ENCODE measurements at places on chromosomes 7 and 10.

- DNase-seq, result no peak
Measured at GRCh38 chr10:46293832-46294640, 7.2 kb downstream of the ANTXRL start.

- DNase-seq, result no peak
Measured at GRCh38 chr7:55094092-55094690, 75.4 kb downstream of the EGFR start.

GRCh38 chr7:134985894-134986362, 380 bp upstream of the AGBL3 start:
- no peak for DNase-seq

DNA sequence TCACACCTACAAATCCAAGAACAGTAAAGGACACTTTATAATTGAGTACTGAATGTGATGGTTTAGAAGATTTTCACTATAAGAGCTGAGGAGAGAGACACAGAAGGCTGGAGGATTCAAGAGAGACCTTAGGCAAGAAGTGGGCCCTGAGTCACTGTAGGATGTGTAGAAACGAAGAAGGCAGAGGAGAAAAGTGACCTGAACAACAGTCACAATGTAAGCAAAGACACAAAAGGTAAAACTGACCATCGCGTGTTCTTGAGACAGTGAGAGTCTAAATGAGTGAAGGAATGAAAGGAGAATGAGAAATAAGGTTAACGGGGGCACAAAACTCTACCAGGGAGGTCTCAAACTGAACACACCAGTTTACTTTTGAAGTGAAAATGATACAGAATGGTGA, 298.2 kb upstream of the LRGUK start:
- no peak for DNase-seq

DNA sequence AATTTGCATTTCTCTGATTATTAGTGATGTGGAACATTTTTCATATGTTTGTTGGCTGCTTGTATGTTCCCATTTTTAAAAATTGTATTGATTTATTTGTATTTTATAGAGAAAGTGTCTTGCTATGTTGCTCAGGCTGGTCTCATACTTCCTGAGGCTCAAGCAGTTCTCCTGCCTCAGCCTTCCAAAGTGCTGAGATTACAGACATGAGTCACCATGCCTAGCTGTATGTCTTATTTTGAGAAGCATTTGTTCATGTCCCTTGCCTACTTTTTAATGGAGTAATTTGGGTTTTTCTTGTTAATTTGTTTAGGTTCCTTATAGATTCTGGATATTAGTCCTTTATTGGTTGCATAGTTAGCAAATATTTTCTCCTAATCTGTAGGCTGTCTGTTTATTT, 214.2 kb upstream of the KAT6B start:
- DNase-seq, result no peak

DNA sequence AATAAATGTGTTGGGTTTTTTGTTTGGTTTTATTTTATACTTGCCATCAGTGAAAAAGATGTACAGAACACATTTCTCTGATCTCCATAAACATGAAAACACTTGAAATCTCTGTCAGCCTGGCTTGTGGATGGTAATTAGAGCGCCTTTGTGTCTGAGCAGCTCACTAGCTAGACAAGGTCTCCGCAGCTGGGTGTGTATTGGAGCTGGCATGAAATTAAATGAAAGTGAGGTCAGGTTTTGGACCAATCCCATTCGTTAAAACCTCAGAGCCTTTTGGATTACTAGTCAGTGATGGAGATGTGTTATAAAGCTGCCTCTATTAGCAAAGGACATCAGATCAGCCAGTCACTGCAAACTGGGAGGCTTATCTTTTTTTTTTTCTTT, 2.7 kb downstream of the FRAT1 start:
- no peak for DNase-seq

DNA sequence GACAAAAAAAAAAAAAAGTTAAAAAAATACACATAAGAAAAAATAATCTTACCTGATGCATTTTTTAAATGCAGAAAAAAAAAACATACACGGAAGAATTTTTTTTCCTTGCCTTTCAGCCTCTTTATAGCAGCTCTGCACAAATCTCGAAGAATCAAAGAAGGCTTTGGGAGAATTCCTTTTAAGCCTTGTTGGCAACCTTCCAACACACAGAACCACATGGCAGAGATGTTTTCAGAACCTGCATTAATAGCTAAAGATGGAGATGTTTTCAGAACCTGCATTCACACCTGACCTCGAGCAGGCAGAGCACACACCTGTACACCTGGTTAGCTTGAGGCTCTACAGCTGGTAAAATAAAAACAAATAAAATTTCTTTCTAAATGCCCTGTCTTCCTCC, 65.6 kb downstream of the DOCK4 start:
- no peak for DNase-seq

DNA sequence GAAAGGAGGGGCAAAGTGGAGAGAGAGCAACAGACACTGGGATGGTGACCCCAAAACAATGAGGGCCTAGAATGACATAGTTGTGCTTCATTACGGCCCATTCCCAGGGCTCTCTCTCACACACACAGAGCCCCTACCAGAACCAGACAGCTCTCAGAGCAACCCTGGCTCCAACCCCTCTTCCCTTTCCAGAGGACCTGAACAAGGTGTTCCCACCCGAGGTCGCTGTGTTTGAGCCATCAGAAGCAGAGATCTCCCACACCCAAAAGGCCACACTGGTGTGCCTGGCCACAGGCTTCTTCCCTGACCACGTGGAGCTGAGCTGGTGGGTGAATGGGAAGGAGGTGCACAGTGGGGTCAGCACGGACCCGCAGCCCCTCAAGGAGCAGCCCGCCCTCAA, 20.7 kb downstream of the PRSS2 start:
- no peak for DNase-seq

DNA sequence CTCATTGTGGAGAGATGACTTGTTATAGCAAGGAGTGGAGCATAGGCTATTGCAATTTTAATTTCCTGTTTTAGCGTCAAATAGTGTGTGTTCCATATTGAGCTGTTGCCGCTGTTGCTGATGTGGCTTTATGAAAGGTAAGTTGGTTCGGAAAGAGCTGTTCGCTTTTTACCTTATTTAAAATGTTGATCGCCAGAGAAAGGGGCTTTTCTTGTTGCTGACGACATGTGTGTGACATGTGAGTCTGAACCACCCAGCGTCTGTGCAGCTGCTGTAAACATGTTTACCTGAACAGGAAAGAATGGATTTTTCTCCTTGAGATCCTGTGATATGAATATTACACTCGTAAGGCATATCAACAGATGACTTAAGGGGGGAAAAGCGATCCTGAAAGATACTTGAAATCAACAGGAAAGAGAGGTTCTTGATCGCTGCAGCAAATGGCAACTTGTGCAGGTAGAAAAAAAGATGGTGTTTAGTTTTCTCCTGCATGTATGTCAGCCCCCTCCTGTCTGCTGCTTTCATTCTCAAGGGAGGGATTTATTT, 2.5 kb downstream of the ZEB1 start:
- no peak for DNase-seq

DNA sequence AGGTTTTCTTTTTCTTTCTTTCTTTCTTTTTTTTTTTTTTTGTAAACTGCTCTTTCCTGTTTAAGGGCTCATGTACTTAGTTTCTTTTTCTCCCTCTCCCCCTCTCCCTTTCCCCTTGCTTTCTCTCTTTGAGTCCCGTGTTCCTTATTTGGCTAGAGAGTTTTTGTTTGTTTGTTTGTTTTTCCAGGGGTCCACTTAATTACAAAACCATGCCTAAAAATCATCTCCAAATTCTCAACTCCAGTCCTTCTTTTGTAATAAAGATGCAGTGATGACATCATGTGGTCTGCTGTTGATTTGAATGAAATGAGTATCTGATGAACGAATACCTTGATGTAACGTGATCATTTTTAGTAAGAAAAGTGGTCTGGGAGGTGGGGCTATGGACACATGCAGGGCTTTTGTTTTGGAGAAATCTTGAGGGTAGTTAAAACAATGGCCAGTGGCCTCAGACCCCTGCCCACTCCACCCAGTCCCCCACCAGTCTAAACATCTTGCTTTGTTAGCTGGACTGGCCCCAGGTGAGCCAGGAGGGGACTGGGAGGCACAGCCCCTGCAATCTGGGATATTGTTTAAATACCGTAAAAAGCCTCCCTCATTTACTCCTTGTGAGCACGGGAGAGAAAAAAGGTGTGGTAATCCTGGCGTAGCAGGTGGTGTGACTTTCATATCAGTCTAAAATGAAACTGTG, 165.7 kb downstream of the LRMDA start:
- no peak for DNase-seq

DNA sequence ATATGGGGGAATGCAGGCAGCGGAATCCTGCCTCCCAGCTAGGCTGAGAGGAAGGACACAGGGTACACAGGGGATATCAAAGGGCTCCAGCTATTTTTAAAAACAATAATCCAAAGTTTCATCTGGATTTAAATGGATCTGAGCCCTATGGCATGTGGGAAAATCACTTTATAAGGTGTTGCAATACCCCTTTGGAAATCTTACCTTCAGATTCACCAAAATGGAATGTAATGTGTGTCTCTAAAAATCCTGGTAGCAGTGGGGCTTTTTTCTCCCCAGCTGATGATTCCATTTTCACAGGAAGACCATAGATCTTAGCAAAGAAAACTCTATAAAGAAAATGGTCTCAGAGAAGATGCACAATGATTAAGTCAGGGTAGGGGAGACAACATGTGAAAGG, 722.2 kb downstream of the PARD3 start:
- no peak for DNase-seq

DNA sequence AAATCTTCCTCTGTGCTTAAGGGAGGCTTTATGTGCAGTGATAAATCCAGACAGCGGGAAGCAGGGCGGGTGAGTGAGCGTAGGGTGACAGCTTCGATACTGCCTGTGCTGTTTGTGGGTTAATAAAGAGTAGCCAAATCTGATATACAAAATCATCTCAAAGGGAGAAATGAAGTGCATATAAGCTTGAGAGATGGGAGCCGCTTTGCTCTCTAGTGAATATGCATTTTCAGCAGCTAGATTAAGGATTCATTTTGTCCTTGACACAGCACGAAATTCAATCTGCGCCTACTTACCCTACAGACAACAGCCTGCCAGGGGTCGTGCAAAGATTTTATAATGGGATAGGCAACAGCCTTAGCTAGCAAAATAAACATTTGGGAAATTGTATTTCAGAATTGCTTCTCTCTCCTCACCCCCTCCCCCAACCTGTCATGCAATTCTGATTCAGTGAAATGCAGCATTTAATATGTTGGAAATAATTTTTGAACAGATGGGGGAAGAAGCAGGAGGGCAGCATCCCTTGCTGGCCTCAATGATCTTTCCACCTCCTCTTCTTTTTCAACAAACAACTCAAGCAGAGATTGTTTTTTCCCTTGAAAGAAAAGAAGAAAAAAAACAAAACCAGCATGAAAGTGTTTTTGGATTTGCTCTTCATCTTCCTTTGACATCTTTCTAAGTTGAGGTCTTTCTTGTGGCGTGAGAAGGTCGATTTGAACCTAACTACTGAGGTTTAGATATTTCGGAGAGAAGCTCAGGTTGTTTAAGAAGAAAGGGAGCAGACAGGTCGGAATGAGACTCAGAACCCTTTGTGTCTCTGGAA, 117.9 kb downstream of the AOAH start:
- DNase-seq, result no peak

- DNase-seq, result no peak
Measured at GRCh38 chr10:51389415-51390321, 309.7 kb downstream of the CSTF2T start.

DNA sequence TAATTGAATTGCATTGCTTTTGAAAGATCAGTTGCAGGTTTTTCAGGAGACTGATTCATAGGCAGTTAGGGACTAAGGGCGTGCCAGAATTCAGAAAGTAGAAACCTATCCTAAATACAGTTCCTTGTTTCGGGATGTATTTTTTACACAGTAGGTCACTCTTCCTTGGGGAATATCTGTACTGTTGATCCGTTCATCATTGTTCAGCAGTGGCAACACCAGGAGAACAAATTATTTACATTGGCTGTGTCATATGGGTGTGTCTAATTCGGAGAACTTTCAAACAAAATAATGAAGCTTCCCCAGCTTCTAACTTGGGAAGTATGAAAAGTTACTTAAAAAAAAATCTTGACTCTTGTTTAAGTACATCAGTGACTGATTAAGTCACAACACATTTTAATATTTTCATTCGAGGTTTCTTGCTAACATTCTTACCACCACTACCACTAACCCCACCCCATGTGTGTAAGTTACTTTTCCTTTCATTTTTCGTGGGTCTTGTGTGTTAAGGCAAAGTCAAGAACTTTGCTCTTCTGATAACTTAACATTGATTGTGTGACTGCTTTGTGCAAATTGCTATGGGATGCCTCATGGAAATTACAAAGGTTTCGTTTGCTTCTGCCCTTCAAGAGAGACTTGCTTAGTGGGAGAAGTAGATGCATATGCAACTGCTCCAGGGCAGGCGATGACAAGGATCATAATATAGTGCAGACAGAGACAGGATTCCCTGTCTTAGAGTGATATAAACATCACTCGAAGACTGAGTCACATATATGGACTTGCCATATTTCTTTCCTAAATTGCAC, 43.8 kb upstream of the RPA3 start:
- DNase-seq, result no peak

DNA sequence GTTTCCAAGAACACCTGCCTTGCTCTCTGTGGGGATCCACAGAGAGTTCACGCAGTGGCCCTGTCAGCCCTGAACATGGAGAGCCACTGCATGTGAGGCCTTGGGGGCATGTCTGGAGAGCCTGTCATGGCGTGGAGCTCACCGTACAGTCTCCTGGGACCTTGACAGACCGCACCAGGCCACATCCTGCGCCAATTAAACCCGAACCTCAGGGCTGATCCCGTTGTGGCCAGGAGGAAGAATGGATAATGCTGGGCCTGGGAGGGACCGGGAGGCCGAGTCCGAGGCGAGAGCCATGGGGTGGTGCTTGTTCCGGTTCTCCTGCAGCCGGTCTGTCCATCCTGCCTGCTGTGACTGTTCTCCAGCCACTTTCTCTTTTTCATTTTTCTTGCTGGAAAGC, 68.7 kb downstream of the DNAJB6 start:
- no peak for DNase-seq

GRCh38 chr10:45553613-45554012, 119.0 kb downstream of the ZFAND4 start:
- no peak for DNase-seq

GRCh38 chr7:44145969-44146911, 5.1 kb upstream of the MYL7 start:
- peak; percentile 87 for DNase-seq

DNA sequence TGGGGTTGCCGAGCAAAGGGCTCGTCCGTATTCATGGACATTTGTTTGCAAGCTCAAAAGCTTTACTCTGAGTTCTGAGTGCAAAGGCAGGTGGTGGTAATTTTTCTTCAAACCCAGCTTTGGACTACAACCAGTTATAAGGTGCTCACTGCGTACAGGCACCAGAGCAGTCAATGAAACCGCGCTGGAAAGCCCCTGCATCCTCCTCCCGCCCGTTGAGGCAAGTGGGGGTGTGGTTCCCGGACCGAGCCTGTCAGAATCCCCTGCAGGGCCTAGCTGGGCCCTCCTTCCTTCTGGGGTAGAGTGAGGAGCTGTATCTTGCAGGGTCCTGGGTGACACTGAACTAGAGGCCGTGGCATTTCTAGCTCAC, 22.3 kb downstream of the AMZ1 start:
- DNase-seq, result no peak

- DNase-seq, result no peak
Measured at GRCh38 chr10:24854256-24854655, 98.2 kb downstream of the PRTFDC1 start.

All from coronary artery (tissue), 2 donors.